ENCODE measurements at places on chromosomes 5 and 9. TPM values are rescaled to one million over a fixed set of nuclear protein-coding genes. Genes with fewer than 3 reads are reported as not detected.

The RNF208 gene
- 1.2 TPM for total RNA-seq

The NIM1K gene
- 2.3 TPM for total RNA-seq

The DBN1 gene
- total RNA-seq, result 129 TPM

The FOXD4L5 gene
- total RNA-seq, result not detected

The PTGS1 gene
- total RNA-seq, result 91.4 TPM

The SNCAIP gene
- total RNA-seq, result 3.0 TPM

The PHF24 gene
- total RNA-seq, result 0.99 TPM

GRCh38 chr5:61666064-61666621 is 334.1 kb downstream of the ZSWIM6 start:
- no peak for DNase-seq
- no peaks in the 10 kb centered on the region for H3K36me3 ChIP-seq
- H3K27me3 ChIP-seq, result no peaks in the 10 kb centered on the region
- no peaks in the 10 kb centered on the region for H3K4me1 ChIP-seq
- H3K4me3 ChIP-seq, result no peak overlapping the region

- no peaks in the 10 kb centered on the region for H3K4me1 ChIP-seq
- no peak for DNase-seq
- H3K36me3 ChIP-seq, result no peaks in the 10 kb centered on the region
- H3K4me3 ChIP-seq, result no peak overlapping the region
- H3K27ac ChIP-seq, result no peak overlapping the region
These were observed 79.9 kb downstream of the SMIM23 start for GRCh38 chr5:171865471-171865870.

DNA sequence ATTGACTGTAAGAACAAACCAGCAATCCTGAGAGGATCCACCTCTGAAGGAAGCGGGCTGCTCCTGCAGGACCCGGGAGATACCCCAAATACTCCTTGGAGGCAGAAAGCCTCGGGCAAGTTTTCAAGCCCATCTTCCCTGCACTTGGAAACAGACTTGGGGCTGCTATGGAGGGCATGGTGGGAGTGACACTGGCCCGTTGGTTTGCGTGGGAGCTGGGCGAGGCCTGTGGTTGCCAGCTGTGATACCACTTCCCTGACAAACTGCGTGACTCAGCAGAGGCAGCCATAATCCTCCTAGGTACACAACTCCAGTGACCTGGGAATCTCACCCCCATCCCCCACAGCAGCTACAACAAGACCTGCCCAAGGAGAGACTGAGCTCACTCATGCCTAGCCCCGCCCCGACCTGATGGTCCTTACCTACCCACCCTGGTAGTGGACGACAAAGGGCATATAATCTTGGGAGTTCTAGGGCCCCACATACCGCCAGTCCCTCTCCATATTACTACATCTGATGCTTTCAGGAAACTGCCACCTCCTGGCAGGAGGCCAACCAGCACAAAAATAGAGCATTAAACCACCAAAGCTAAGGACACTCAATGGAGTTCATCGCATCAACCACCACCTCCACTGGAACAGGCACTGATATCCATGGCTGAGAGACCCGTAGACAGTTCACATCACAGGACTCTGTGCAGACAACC is 38.1 kb upstream of the VLDLR start:
- no peaks in the 10 kb centered on the region for H3K27me3 ChIP-seq
- H3K36me3 ChIP-seq, result no peaks in the 10 kb centered on the region
- no peak overlapping the region for H3K27ac ChIP-seq
- no peaks in the 10 kb centered on the region for H3K4me1 ChIP-seq

- no peak for DNase-seq
- H3K36me3 ChIP-seq, result peaks cover 35% of the 10 kb centered on the region
- no peak overlapping the region for H3K4me3 ChIP-seq
- no peaks in the 10 kb centered on the region for H3K4me1 ChIP-seq
These were observed 125.4 kb downstream of the CDC42SE2 start for GRCh38 chr5:131389096-131389868.

DNA sequence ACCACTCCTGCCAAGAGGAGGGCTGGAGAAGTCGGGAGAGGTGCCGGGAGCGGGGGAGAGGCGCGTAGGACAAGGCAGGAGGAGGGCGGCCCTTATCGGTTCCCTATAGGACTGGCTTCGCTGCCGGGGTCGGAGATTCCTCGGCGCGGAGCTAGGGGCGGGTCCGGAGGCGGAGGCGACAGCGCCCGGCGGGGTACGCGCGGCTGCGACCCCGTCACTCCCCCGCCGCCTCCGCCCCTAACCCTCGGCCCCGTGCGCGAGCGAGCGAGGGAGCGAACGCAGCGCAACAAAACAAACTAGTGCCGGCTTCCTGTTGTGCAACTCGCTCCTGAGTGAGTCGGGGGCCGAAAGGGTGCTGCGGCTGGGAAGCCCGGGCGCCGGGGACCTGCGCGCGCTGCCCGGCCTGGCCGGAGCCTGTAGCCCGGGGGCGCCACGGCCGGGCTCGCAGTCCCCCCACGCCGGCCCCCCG is 2.0 kb downstream of the GLIS3 start:
- H3K4me1 ChIP-seq, result peaks cover 47% of the 10 kb centered on the region
- no peak for DNase-seq
- no peaks in the 10 kb centered on the region for H3K36me3 ChIP-seq

DNA sequence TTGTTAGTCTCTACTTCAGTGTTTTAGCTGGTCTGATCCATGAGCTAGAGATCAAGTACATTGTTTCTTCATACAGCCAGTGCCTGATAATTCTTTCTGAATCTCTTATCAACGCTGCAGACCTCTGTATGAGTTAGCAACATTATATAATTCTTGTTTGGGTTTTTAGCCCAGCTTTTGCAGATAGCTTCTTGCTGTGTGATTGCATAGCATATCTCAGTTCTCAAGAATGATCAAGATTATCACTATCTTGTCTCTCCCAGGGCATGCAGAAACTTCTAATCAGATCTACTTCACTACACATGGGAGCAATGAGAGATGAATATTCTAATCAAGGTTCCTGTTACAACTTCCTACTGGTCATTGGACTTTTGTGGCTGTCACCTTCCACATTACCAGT is 158.3 kb downstream of the FAM174A start:
- no peaks in the 10 kb centered on the region for H3K27me3 ChIP-seq
- H3K27ac ChIP-seq, result no peak overlapping the region
- no peak for DNase-seq
- no peaks in the 10 kb centered on the region for H3K4me1 ChIP-seq
- no peaks in the 10 kb centered on the region for H3K36me3 ChIP-seq

DNA sequence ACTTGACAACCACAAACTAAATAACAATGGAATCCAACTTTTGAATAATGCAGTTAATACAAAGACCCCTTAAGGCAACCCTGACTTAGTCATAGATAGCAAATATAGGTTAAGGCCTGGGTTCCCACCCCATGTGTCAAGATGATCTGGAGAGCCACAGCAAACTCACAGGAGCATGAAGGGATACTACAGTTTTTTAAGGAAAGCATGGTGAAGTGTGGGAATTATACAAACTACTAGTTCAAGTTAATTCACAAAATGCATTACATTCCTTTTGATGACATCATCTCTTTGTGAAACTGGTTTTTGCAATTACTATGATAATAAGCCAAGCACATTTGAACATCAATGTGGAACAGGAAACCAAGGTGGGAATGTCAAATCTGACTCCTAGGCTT is 50.6 kb downstream of the LHFPL2 start:
- no peaks in the 10 kb centered on the region for H3K36me3 ChIP-seq
- H3K4me1 ChIP-seq, result peaks cover 73% of the 10 kb centered on the region
- no peaks in the 10 kb centered on the region for H3K27me3 ChIP-seq
- no peak overlapping the region for H3K4me3 ChIP-seq

GRCh38 chr9:87607859-87608258 is 110.2 kb downstream of the DAPK1 start:
- H3K27ac ChIP-seq, result peak overlapping the region; percentile 79
- peaks cover 95% of the 10 kb centered on the region for H3K4me1 ChIP-seq
- no peak for DNase-seq
- H3K36me3 ChIP-seq, result peaks cover 23% of the 10 kb centered on the region

- no peaks in the 10 kb centered on the region for H3K36me3 ChIP-seq
- H3K27ac ChIP-seq, result peak overlapping the region; percentile 75
- H3K4me1 ChIP-seq, result peaks cover 89% of the 10 kb centered on the region
- no peak for DNase-seq
- no peaks in the 10 kb centered on the region for H3K27me3 ChIP-seq
These were observed 61.0 kb downstream of the TRIO start for GRCh38 chr5:14204011-14204670.

DNA sequence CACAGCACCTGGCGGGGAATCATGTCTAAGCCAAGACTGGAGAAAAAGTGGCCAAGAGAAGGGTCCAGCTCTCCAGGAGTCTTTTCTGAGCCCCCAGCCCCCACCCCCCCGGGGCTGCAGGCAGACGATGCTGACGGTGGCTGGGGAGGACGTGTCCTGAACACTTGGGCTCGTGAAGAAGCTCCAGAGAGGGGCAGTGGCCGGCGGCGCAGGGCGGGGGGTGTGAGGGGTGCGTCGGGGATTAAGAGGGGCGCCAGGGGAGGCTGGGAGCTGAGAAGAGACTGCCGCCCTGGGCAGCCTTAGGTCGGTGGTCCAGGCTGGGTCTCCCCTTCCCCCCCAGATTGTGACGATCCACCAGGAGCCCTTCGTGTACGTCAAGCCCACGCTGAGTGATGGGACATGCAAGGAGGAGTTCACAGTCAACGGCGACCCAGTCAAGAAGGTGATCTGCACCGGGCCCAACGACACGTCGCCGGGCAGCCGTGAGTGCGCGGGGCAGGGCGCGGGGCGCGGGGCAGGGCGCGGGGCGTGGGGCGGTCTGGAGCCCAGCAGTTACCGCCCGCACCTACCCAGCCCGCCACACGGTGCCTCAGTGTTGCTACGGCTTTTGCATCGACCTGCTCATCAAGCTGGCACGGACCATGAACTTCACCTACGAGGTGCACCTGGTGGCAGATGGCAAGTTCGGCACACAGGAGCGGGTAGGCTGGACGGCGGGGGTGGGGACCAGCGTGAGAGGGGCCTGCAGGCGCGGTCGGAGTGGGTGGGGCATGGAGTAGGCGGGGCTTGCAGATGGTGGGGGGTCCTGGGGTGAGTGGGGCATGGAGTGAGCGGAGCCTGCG is 8.9 kb downstream of the LRRC26 start:
- H3K36me3 ChIP-seq, result no peaks in the 10 kb centered on the region
- no peak for DNase-seq
- H3K27ac ChIP-seq, result no peak overlapping the region
- H3K27me3 ChIP-seq, result peaks cover 100% of the 10 kb centered on the region

GRCh38 chr5:15371184-15371583 is 128.8 kb upstream of the FBXL7 start:
- H3K4me3 ChIP-seq, result no peak overlapping the region
- H3K27ac ChIP-seq, result no peak overlapping the region
- no peaks in the 10 kb centered on the region for H3K27me3 ChIP-seq
- H3K4me1 ChIP-seq, result peaks cover 15% of the 10 kb centered on the region
- no peaks in the 10 kb centered on the region for H3K36me3 ChIP-seq
- no peak for DNase-seq

DNA sequence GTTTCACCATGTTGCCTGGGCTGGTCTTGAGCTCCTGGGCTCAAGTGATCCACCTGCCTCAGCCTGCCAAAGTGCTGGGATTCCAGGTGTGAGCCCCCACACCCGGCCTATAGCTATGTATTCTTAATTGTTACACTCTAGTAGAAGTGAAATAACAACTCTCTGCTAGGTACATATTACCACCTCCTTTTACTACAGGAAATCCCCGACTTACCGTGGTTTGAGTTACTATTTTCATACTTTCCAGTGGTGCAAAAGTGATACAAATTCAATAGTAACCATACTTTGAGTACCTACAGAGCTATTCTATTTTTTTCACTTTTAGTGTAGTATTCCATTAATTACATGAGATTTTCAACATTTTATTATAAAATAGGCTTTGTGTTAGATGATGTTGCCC is 719 bp downstream of the ARL14EPL start:
- no peaks in the 10 kb centered on the region for H3K4me1 ChIP-seq
- DNase-seq, result no peak
- H3K36me3 ChIP-seq, result no peaks in the 10 kb centered on the region
- no peaks in the 10 kb centered on the region for H3K27me3 ChIP-seq
- no peak overlapping the region for H3K27ac ChIP-seq

DNA sequence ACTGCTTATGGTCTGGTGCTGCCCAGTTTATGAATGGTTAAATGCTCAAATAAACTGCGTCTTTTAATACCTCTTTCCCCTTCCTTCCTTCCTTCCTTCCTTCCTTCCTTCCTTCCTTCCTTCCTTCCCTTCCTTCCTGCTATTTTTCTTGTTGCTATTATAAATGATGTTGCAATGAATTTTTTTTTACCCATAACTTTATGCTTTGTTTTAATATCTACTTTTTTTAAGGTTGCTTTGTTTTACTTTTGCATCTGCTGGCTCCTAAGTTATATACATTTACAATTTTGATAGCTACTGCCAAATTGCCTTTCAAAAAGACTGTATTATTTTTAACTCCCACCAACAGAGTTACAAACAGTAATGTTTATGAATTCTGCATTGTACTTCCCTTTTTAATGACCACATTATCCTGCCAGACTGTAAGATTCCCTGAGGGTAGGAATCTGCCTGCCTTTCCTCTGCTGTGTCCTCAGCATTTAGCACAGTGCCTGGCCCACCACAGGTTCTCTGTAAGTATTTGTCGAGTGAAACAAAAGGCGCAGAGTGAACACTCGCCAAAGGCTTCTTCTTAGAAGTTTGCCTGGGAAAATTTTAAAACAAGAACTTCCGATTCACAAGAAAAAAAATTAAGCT is 36.9 kb downstream of the KIF4B start:
- DNase-seq, result peak; percentile 5
- H3K4me1 ChIP-seq, result no peaks in the 10 kb centered on the region
- H3K27me3 ChIP-seq, result no peaks in the 10 kb centered on the region
- H3K4me3 ChIP-seq, result no peak overlapping the region
- H3K27ac ChIP-seq, result no peak overlapping the region

DNA sequence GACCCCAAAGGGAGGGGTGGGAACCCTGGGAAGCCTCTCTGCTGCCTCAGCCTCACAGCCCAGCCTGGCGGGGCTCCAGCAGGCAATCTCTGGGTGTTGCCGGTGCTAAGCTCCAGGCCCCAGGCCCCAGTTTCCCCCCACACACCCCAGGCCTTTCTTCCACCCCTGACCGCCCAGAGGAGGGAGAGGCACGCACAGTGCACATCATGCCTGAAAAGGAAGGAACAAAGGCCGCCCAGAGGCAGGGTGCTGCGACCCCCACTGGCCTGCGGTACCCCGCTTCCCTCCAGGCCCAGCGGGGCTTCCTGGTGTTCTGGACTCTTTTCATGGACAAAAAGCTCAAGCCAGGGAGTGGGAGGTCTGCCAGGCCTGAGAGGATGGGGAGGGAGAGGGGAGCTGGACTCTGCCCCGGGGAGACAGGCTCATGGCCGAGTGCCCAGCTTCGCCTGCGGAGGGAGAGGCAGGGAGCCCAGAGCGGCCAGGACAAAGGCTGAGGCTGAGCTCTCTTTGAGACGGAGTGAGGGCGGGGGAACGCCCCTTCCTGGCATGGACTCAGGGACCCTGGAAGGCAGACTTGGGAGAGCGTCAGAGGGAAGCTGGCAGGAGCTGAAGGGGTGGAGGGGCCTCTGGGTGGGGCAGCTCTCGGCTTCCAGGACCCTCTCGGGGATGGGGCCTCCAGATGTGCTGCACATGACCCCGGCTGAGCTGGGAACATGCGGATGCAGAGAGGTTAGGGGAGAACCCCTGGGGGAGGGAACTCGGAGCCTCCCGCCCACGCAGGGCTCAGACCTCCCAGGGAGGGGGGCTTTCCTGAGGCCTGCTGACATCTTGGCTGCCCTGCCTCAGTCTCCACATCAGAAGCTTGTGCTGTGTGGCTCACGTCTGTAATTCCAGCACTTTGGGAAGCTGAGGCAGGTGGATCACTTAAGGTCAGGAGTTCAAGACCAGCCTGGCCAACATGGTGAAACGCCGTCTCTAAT is 1.8 kb upstream of the ENTPD2 start:
- H3K27ac ChIP-seq, result peak overlapping the region; percentile 73
- H3K27me3 ChIP-seq, result peaks cover 7% of the 10 kb centered on the region
- no peaks in the 10 kb centered on the region for H3K36me3 ChIP-seq
- no peak for DNase-seq
